NCI-H2081 treated with DMSO at 0.1 percent for 48 hours (cell line): ENCODE measurements at places on chromosomes 11 and 22.

DNA sequence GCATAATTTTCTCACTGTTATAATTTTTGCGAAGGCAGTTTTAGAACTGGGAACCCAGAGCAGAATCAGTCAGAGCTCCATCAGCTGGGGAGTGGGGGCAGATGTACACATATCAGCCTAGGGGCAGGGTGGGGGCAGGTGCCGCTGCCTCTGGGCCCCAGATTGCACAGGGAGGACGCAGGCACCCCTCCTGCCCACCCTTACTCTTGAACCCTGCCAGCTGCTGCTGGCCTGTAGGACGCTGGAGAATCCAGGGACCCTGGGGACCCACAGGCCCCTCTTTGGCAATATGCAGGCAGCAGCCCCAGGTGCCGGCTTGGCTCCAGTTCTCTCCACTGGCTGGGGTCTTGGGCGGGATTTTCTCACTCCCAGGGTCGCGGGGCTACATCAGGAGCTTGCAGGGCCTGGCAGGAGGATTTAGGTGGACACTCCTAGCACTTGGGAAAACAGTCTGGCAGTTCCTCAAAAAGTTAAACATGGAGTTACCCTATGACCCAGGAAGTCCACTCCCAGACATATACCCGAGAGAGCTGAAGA, 8.8 kb upstream of the CAPN5 start:
- no peak for DNase-seq

DNA sequence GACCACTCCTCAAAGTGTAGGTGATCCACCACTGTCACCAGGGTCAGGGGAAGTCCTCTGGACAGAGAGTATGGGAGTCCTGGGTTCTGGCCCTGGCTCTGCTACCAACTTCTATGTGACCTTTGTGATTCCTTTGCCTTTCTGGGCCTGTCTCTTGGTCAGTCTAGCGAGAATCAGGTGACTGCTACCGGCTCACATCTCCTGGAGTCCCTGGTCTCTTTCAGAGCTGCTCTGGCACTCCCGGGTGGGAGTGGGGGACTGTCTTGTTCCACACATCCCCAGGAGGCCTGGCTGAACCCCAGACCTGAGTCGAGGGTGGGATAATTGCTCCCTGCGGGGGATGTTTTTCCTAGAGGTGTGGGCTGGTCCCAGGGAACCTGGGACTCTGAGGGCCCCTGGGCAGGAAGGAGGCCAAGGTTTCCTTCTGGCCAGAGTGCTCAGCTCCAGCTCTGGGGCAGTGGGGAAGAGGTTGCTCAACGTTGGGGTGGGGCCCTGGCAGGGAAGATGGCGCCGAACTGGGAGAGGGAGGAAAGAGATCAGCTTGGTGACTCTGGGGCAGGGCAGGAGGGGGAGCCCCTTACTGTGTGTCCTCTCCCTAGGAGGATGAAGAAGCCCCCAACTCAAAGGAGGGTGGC, 2.1 kb downstream of the SOX10 start:
- DNase-seq = no peak

GRCh38 chr11:7569044-7569443, 55.2 kb downstream of the PPFIBP2 start:
- no peak for DNase-seq

DNA sequence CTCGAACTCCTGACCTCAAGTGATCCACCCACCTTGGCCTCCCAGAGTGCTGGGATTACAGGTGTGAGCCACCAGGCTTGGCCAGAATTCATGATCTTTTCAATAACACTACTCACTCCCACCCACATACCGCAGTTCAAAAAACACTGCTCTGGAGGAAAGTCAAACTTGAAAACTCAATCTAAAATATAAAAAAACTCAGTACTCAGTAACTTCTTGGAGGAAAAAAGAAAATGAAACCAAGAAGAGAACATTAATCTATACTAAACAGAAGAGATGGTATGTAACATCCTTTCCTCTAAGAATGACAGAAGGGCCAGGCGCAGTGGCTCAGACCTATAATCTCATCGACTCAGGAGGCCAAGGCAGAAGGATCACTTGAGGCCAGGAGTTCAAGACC, 58.3 kb downstream of the MRTFA start:
- DNase-seq = no peak

DNA sequence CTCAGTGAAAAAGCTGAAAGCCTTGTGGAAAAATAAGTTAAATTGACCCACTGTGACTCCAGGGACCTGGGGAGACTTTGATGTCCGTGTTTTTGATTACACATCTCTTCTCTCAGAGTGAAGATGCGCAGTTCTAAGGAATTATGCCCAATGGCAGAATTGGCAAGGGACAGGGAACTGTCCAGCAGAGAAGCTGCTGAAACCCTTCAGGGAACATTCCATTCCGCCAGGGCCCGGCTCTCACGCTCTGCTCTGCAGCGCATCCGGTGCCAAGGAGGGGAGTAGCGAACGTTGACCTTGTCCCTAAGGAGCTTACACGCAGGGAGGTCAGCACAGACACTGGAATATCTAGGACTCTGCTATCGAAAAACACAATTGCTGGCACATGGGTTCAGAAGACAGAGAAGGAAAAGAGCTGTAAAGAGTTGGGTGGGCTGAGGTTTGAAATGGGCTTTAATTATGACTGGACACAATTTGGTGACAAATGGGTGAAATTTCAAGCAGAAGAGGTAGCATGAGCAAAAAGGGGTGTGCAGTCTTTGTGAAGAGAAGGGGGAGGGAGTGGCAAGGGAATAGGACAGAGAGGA, 64.5 kb upstream of the B3GAT1 start:
- no peak for DNase-seq

DNA sequence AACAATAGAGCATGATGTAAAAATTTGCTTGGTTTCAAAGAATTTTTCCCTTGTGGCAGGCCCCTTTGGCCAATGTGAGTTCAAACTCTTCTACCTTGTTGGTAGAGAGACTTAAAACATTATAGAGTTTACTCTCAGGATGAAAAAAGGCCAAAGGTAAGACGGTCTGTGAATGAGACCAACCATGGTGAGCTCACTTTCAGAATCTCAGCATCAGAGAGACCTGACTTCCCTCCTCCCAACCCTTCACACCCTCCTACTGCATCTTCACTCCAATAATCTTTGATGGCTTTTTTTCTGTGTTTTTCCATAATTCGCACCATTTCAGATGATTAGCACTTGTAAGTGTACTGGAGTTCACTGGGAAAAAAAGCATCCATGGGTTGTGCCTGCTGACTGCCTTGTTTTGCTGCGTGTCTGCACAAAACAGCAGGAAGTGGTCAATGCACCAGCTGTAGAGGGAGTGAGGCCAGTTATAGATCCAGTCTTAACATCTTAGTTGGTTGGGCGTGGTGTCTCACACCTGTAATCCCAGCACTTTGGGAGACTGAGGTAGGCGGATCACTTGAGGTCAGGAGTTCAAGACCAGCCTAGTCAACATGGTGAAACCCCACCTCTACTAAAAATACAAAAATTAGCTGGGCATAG, 64.1 kb downstream of the SLC1A2 start:
- no peak for DNase-seq

DNA sequence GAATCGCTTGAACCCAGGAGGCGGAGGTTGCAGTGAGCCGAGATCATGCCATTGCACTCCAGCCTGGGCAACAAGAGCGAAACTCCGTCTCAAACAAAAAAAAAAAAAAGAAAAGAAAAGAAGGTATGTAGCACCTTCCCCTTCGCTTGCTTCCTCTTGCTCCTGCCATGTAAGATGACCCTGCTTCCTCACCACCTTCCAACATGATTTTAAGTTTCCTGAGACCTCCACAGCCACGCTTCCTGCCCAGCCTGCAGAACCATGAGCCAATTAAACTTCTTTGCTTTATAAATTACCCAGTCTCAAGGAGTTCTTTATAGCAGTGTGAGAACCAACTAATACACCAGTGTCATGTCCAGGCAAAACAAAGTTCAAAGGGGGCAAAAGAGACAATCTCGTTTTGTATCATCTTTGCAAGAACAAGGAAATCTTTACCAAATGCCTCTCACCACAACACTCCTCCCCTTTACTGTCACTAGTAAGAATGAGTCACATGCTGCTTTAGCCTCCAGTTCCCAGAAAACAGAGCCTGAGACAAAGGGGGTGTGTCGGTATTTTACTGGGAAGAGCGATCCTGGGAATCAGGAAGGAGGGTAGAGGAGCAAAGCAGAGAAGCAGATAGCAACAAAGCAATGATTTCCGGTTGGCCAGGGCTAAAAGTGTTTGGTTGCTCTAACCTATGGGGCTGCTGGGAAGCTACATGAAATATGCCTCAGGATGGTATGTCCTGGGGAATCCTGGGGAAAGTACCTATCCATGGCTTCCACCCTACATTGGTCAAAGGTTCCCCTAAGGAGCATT, 10.5 kb upstream of the MCHR1 start:
- DNase-seq = no peak

DNA sequence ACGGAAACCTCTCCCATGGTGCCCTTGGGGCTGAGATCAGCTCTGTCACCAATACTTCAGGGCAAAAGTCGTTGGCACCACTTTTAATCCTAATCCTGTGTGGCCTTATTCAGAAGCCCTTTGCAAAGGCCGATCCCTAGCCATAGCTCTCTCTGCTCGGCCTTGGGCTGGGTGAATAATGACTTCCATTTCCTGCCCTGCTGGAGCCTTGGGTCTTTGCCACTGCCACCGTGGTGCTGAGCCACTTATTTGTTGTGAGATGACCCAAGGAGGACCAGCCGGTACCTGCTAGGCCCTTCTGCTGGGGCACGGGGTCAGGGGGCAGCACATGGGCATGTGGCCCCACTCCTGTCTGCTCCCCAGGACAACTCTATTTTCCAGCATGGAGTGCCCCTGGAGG, 188.2 kb downstream of the ST3GAL4 start:
- DNase-seq = no peak

GRCh38 chr11:69201066-69201365, 45.3 kb downstream of the SMIM38 start:
- no peak for DNase-seq

DNA sequence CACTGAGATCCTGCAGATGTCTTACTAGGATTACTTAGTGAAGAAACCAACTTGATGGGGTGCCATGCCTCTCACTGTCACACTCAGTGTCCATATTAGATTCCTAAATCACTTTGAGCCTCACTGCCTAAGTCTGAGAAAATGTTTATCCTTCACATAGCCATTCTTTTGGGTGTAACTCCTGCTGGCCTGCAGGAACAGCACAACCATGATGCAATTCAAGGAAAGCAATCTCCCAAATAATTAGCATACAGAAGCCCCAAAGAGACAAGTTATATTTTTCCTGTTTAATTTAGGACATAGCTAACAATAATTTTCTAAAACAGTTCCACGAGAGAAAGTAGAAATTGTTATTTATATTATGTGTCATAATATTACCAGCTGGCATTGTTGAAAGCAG, 655.5 kb downstream of the KCNA4 start:
- DNase-seq = no peak

- no peak for DNase-seq
Observed at GRCh38 chr11:76625472-76626186, 44.9 kb downstream of the LRRC32 start.
